Stimulated activated CD8-positive, alpha-beta memory T cell treated with anti-CD3 and anti-CD28 coated beads, Interleukin-7, amount 100 ng/mL, for 1 hour (primary cell): ENCODE measurements at places on chromosomes 7 and 10.

DNA sequence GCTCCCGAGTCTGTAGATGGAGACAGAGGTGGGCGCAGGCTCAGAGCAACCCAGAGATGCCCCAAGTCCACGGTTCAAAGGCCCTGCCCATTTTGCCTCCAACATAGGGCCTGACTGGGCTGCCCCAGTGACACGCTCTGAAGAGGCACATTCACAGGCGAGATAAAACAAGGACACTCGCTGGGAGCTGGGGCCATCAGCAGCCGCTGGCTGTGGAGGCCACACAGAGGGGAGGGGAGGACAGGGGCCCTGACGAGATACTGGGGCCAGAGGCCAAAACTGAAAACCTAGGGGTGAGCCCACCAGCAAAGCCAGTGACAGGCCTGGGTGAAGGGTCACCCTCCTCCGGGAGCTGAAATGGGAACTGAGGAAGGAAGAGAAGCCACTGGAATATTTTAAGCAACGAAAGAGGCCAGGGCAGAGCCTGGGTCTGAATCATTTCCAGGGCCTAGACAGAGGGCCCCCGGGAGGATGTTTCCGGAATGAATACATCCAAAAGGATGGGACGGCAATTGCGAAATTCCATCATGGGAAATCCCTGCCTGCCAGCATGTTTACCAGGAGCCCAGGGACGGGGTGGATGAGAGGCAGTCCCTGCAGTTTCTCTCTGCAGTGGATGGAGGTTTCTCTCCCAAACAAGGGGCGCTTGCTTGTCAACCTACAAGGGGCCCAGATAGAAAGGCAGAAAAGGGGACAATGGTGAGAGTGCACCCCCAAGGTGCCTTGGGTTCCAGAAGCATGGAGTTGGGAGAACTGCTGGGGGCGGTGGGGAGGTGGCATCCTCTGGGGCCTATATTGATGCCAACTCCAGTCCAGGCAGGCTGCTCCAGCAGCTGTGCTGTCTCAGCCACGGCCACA, 29.0 kb upstream of the HSPA12A start:
- DNase-seq, result no peak

DNA sequence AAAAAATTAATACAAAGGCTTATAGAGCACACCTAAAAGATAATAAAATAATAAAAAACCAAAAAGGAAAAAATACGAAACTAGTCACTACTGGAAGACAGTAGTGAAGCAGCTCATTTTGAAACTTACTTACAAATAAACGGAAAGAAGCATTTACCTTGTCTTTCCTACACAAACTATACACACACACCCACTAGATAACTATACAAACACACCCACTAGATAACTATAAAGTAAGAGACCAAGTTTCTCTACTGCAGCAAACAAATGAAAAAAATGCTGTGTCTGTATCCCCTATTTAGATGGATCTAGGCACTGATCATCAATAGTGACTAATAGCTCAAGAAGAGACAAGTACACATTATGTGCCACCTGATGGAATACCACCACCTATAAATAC, 49.2 kb downstream of the KIF5B start:
- DNase-seq, result no peak

DNA sequence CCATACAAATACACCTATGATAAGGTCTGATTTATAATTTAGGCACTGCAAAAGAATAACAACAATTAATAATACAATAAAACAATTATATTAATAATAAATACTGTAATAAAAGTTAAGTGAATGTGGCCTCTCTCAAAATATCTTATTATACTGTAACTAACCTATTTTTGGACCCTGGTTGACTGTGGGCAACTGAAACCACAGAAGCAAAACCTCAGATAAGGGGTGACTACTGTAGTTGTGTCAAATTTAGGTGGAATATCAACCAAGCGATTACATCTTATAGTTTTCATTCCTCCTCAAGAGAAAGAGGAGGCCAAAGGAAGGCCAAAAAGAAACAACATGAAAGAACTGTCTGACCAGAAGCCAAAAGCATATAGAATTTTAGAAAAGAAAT, 103.9 kb downstream of the SKAP2 start:
- no peak for DNase-seq

- DNase-seq, result no peak
Measured at GRCh38 chr7:12320241-12320986, 83.3 kb downstream of the VWDE start.

DNA sequence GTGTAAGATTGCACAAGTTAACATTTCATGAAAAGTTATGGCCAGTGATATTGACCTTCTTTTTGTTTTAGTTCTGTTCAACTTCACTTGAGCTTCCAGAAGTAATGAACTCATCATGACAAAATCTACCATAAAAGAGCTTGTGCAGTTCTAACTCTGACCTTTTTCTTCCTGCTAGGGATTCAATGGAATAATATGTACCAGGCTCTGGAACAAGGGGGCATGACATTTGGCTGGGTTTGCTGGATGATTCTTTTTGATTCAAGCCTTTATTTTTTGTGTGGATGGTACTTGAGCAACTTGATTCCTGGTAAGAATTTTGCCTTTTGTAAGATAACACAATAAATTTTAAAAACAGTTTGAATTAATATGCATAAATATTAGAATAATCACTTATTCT, 205.0 kb downstream of the ABCA13 start:
- DNase-seq, result no peak

- no peak for DNase-seq
Measured at GRCh38 chr10:101394524-101395133, 40.7 kb downstream of the BTRC start.

DNA sequence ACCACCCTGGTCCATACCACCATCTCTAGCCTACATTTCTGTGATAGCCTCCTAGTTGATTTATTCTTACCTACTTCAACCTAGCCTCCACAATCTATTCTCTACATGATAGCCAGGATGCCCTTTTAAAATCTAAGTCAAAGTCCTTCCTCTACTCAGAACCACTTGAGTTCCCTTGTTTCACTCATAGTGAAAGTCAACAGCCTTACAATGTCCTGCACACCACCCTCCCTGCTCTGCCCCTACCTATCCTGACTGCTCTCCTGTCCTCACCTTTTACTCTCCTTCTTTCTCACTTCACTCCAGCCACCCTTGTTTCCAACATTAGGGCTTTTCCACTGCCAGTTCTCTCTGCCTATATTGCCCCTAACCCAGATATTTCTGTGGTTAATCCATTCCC, 146.7 kb downstream of the GRM3 start:
- DNase-seq, result no peak

DNA sequence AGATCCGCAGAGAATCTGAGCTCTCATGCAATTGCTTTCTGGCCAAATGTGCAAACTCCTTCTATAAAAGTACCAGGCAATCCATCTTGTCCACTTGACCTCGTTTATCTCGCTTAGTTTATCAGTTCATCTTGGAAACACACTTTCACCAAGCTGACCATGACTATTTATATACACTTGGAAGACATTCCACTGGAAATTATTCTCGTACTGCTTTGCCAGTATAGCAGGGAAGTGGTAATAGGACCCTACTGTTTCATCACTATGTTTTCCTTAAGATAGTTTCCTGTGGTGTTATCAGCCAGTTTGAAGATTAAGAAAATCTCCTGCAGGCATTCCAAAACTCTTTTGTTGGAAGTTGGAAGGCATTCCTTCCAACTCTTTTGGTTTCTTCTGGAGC, 115.3 kb upstream of the FAM171A1 start:
- no peak for DNase-seq

DNA sequence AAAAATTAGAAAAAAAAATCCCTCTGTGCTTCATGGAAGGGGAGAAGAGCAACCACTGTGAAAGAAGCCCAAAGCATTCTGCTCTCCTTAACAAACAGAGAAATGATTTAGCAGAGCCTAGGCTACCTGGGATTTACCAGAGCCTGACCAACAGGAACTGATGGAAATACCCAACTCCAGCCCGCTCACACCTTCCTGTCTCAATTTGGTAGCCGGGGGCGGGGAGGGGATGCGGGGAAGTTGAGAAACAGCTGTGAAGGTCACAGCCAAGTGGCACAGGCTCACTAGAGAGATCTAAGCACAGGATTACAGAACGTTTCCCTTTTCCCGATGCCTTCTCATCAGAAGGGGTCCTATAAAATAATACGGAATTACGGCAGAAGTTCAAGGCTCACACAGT, 17.6 kb downstream of the RSU1 start:
- no peak for DNase-seq

- DNase-seq, result no peak
Measured at GRCh38 chr10:78416031-78417011, 382.7 kb downstream of the RPS24 start.

GRCh38 chr7:74615933-74616780, 41.4 kb upstream of the GTF2I start:
- no peak for DNase-seq

GRCh38 chr10:131982185-131982756, 548 bp upstream of the BNIP3 start:
- DNase-seq, result no peak

DNA sequence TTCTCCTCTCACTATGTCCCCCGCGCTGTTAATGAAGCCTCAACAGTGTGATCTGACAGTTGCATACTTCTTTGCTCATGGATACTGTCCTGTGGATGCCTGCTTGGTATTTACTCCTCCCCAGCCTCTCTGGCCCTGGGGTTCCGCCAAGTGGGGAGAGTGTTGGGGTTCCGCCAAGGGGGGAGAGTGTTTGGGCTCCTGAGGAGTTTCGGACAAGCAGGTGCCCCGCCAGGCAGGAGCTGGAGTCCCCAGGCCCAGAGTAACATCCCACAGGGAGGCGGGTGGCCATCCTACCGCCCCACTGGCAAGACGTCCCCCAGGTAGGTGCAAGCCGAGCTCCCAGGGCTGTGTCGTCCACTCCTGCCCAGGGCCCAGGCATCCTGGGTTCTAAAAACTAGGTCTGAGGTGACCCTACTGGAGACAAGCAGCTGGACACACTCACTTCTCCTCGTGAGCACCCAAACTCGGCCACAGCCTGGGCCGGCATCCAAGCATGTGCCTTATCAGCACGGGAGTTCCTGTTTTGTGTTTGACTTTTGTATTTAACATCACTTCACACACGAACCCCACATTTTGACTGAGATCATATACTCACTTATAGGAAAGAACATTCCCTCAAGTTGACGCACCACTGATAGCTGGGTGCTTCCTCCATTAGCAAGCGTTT, 34.2 kb downstream of the CAMK2B start:
- no peak for DNase-seq

DNA sequence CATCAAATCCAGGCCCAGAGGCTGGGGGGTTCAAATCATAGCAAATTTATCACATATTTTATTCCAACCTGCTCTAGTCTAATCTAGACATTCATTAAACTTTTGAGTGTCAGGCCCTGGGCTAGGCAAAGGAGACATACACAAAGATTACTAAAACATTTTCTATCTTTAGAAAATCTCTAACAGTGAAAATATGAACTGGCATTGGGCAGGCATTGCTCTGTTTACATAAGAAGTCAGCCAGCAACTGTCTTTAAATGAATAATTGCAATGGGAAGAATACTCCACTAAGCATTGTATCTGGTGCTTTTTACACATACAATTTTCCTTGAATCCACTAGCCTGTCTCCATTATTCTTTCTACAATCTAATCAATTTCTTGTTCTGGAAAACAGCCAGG, 222.5 kb upstream of the LRRN3 start:
- DNase-seq, result no peak

DNA sequence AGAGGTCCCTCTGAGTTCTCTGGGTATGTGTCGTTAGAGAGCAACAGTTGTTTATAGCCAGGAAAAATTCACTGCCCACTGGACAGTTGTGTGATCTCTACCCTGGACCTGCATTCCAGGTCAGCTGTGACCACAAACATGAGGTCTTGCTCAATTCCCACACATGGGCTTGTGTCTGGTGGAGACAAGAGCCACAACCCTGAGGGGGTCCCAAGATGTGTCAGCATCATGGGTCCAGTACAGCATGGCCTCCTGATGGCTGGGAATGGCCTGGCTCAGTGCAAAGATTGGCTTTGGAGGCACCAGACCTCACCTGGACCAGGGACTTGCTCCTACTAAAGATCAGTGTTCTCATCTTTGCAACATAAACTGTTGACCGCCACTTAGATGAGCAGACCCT, 751.6 kb downstream of the GRID1 start:
- no peak for DNase-seq

DNA sequence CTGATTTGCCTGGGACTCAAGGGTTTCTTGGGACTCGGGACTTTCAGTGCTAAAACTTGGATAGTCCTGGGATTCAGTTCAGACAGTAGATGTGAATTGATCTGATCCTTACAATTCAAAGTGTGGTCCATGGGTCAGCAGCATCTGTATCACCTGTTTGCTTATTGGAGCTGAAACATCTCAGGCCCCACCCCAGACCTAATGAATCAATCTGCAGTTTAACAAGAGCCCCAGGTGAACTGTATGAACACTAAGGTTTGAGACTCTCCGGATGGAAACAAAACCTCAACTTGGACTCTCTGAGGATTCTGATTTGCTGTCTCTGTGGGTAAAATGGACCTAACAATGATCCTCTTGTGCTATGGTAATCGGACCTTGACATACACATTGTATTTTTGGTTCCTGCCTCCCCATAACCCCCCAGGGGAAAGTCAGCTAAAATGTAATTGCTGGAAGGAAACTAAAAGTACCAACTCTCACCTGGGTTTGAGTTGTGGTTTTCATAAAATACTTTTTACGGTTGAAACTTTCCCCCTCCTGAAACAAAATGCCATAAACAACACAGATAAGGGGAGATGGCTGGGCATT, 11.7 kb downstream of the CYP26A1 start:
- no peak for DNase-seq

DNA sequence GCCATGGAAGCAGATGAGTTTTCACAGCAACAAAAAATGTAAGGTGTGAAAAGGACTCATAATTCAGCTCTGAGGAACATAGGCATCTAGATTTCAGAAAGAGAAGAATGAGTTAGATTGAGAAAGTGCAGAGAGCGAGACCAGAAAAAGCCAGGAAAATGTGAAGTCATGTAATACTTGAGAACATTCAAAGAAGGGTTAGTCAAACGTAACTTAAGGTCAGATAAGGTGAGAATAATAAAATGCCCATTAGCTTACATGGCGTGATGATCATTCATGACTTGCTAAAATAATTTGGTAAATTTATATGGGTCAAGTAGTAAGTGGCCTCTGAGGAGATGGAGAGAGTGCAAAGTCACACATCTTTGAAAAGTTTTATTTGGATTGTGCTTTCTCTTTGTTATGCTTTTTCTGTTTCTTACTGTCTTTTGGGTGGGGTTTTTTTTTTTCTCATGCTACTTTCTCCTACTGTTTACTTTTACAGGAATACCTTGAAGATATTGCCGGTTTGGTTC, 271.8 kb upstream of the NRG3 start:
- no peak for DNase-seq

- no peak for DNase-seq
Measured at GRCh38 chr7:1404460-1404809, 54.8 kb downstream of the MICALL2 start.

DNA sequence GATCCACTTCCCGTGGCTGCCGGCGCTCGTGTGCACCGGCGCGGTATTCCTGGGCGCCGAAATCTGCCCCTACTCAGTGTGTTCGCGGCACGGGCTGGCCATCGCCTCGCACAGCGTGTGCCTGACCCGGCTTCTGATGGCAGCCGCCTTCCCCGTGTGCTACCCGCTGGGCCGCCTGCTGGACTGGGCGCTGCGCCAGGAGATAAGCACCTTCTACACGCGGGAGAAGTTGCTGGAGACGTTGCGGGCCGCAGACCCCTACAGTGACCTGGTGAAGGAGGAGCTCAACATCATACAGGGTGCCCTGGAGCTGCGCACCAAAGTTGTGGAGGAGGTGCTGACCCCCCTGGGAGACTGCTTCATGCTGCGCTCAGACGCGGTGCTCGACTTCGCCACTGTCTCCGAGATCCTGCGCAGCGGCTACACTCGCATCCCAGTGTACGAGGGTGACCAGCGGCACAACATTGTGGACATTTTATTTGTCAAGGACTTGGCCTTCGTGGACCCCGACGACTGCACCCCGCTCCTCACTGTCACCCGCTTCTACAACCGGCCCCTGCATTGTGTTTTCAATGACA, 1.3 kb downstream of the CNNM1 start:
- no peak for DNase-seq

- no peak for DNase-seq
Measured at GRCh38 chr10:131779661-131780394, 121.0 kb upstream of the PPP2R2D start.
